ENCODE measurements at places on chromosomes 7 and 10.

GRCh38 chr7:77802557-77803405 is 4.2 kb downstream of the PHTF2 start:
- no peak for DNase-seq

DNA sequence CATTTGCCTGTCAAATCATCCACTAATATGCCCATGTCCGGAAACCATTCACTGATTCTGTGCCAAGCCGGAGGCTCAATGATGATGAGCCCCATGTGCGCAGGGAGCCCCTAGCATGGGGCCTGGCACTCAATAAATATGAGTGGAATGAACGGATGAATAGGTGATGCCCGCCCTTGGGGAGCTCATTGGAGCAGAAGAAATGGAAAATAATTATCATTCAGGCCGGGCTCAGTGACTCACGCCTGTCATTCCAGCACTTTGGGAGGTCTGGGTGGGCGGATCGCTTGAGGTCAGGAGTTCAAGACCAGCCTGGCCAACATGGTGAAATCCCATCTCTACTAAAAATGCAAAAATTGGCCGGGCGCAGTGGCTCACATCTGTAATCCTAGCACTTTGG is 11.0 kb downstream of the RHBDD2 start:
- no peak for DNase-seq

DNA sequence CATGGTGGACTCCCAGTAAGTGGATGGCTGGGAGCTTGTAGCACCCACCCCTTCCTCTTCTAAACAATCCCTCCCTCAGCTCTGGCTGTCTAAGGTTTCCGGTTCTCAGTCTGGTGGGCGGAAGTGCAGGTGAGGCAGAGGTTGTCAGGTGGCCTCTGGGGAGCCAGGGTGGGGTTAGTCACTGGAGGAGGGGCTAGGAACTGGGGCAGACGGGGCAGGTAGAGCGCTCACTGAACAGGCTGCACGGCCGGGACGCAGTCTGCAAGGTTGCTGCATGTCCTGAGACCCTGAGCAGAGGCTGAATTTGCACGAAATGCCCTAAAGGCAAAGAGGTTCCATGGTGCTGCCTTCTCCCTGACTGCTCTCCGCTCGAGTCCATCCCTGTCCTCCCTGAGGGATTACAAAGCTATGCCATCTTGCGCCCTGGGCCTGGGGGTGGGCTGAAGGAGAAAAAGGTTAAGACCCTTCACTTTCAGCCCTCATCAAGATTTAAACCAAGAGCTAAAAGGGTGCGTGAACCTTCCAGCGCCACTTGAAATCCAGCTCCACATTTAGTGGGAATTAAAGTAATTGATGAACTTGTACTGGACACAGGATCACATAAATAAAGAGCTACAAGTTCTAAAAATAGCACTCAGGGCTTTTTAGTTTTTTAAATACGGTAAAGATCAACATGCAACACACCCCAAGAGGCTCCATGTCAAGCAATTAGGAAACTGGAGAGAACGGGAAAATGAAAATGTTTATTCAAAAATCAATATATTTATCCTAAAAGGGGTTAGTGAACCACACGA is 62.3 kb upstream of the CTBP2 start:
- no peak for DNase-seq

DNA sequence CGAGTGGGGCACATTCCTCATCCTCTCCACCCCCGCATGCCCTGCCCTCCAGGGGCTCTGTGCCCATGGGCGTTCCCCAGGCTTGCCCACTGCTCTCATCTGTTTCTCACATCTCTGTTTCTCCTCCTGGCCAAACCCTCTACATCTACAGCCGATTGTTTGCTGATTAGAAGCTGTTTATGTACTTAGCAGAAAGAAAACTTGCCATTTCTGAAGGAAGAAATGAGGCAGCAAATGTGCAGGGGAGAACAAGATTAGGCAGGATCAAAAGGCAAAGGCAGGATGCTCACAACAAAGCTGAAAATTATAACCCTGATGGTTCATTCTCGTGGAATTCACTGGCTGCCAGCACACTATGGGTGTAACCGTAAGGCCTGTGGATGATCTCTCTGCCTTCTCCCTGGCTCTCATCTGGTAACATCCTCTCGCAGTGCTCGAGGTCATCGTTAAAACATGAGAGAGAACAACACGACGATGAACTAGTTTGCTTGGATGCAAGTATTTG is 111.6 kb upstream of the KLF14 start:
- DNase-seq, result peak; percentile 86

GRCh38 chr7:1412322-1413261 is 46.7 kb downstream of the MICALL2 start:
- peak; percentile 99 for DNase-seq

- DNase-seq, result no peak
Observed at GRCh38 chr10:103814626-103815370, 40.6 kb downstream of the SH3PXD2A start.

DNA sequence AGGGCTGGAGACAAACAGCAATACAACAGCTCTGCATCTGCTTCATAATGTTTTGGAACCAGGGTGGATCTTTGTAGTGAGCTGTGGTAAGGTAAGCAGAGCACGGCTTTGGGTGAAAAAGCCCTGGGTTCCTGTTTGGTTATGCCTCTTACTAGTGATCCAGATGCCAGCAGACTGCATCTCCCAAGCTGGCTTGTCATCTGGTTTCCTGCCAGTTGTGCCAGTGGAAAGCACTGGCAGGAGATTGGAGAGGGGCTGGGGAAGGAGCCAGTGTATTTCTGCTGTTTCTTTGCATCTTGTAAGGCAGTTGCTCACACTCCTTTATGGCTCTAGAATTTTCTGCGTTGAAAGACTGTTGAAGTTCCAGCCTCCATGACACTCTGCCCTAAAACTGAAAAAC is 137.6 kb downstream of the TSPAN12 start:
- no peak for DNase-seq

DNA sequence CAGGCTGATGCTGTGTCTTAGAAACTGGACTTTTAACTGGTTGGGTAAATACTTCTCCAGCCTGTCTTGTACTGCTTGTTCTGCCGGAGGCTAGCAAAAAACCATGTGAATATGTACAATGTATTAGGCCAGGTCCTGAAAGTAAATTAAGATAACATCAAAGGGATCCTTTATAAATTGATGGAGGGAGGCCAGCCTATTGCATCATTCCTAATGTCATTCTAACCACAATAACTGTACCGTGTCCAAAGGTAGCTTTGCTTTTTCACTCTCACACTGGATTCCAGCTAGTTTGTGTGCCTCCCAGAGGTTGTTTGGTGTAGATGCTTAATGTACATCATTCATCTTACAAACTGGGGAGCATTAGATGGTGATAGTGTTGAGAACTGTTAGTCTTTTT is 91.2 kb upstream of the SEM1 start:
- no peak for DNase-seq

GRCh38 chr7:14714161-14714728 is 188.3 kb downstream of the DGKB start:
- DNase-seq, result no peak

DNA sequence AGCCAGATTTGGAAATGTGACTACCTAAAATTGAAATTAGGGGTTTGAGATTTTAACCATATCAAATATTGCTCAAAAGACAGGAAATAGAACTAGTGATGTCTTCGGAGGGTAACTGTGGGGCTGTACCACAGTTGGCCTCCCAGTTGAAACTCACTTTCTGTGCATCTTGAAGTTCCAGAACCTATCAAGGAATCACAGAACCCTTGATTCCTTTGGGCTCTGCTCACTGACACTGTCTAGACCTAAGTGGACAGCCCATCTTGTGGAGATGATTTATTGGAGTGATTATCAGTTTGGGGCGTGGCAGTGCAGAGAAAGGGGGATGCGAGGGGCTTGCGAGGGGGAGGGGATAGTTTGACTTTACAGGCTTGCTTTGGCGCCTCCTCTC is 134.2 kb upstream of the GJD4 start:
- DNase-seq, result no peak

DNA sequence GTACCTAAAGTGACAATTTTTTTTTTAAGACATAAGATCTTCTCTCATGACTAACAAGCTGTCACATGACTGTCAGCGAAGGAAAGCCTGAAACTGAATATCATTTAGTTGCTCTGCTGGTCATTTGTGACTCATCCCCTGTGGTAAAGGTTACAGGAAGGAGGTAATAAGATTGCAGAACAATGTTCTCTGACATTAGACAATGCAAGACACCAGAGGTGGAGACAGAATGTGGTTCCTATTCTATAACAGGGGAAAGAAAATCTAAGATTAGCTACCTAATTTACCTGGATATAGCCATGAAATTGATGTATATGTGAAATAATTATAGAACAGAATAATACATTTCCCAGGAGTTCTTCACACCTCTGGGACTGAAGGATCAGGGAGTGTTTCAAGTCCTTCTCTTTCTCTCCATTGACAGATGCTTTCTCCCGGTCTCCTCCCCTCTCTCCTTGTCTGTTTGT is 47.7 kb downstream of the LRGUK start:
- DNase-seq, result peak; percentile 73
